ENCODE measurements at places on chromosomes 2 and 18.

- no peak for DNase-seq
These were observed 31.9 kb downstream of the NRP2 start for GRCh38 chr2:205714058-205714776.

DNA sequence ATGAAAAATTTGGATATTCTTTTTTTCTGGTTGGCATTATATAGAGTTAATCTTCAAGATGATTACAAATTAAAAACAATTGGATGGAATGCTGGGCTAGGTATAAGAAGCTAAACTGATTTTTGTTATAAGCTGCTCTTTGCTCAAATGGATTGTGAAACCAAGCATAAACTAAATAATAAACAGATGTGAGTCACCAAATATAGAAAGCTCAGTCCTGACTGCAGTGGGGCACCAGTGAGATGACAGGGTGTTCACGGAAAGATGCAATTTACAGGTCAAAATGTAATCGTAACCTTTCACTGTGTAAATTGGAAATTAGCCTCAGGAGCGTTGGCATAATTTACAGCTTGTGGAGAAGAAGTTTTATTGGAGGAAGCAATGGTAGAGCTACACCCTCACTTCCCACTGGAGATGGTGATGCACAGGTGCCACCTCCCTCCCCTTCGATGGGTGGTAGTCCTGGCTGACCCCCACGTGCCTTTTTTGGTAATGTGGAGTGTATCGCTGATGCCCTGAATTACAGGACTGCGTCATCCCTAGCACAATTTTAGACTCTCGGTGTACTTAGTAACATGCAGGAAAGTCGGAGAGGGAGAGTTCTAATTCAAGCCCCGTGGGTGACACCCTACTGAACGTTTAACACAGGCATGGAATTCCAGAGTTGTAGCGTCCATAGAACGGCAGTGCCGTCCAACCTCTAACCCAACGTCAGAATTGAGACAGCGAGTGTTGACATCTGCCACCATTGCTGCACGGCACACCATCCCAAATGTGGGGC, 73.9 kb upstream of the NFATC1 start:
- no peak for DNase-seq

DNA sequence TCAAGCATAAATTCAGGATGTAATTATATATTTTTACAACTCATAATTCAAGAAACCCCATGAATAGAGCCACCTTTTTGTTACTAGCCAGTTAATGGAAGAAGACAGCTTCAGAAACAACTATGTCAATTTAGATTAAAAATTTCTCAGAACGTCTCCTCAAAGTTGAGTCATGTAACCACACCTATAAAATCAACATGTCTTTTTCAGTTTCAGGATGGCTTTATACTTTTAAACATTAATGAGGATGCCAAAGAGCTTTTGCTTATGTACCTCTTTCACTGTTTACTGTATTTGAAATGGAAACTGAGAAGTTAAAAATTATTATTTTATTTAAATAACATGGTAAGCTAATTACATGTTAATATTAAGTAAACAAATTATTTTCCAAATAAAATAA, 280.1 kb downstream of the PTH2R start:
- no peak for DNase-seq

DNA sequence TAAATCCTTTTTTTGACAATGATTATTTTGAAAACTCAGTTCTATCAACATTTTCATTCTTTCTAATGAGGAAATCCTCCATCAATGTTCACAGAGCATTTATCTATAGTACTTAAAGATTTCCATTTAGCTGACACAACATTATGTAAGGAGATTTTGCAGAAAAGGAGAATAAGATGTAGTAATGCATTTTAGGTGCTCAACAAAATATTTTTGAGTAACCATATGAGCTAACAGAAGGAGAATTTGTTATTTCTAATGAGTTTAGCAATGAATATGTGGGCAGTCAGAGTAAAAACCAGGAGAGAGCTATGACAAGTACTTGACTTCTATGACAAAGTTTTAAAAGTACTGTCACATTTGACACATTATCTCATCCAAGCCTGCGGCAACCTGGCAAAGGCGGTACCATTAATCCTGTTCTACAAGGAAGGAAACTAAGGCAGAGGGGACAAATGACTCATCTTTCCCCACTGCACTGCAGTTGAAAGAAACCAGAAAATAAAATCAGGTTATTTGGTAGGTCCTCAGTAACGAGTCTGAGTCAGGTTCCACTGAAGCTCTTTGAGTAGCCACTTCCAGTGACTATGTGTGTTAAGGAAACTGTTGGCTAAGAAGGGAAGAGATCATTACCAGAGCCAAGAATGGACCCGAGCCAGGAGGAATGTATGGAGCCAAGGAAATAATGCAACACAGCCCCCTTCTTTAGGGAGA, 134.1 kb upstream of the ITGB6 start:
- no peak for DNase-seq

DNA sequence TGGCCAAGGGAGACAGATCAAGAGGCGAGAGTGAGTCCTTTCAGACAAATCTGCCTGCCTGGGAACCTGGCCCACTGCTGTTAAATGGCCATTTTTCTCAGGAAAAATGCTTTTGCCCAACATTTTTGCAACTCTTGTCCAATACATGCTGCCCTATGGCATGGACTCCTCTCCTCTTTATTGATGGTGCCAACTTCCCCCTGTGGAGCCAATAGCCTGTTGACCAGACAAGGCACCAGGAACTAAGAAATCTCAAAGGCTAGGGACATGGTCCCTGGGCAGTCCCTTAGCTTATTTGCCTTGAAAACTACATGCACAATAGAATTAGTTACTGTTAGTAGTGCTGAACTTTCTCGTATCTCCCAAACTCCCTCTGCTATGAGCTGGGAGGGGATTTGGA, 91.8 kb upstream of the ACVR1C start:
- no peak for DNase-seq

DNA sequence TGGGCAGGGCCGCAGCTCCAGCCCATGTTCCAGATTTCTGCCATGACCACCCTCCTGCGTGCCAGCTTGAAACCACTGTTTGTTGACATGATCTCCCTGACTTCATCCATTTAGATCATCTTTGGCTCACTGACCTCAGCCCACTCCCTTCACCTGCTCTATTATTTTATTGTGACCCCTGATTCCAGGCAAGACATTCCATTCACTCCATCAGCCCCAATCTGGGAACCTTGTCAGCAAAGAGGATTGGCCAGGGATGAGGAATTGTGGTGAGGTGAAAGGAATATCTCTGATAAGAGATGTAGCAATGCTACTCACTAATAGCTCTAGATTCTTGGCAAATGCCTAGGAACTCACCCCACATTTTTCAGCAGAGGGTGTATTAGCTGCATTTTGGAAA, 174.2 kb downstream of the TMEM247 start:
- DNase-seq, result no peak

Measured in left lung (tissue), 14 donors.